ENCODE measurements at places on chromosomes 13 and 19. TPM values are rescaled to one million over a fixed set of nuclear protein-coding genes. Genes with fewer than 3 reads are reported as not detected.

Gene IGFL3
- not detected for polyA plus RNA-seq

GRCh38 chr13:61406275-61406674 is 9.4 kb downstream of the PCDH20 start:
- DNase-seq = no peak

GRCh38 chr19:48290401-48290770 is 20.5 kb downstream of the ZNF114 start:
- DNase-seq = no peak

- DNase-seq = no peak
Measured at GRCh38 chr13:43389983-43390382, 366.6 kb downstream of the DNAJC15 start.

DNA sequence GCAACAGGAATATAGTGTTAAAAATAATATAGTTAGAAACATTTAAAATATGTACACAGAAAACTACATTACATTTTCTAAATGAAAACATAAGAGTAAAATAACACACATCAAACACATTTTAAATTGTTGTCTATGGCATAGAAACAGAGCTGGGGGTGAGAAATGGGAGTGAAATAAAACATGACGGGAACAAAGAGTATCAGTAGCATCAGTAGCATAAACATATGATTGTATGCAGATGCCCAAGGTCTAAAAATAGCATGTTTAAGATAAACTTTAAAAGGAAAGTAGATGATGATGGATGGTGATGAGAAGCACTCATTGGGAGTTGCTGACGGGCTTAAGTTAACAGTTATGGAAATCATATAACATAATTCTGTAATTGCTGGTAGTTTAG is 1221.7 kb upstream of the SPRY2 start:
- no peak for DNase-seq

DNA sequence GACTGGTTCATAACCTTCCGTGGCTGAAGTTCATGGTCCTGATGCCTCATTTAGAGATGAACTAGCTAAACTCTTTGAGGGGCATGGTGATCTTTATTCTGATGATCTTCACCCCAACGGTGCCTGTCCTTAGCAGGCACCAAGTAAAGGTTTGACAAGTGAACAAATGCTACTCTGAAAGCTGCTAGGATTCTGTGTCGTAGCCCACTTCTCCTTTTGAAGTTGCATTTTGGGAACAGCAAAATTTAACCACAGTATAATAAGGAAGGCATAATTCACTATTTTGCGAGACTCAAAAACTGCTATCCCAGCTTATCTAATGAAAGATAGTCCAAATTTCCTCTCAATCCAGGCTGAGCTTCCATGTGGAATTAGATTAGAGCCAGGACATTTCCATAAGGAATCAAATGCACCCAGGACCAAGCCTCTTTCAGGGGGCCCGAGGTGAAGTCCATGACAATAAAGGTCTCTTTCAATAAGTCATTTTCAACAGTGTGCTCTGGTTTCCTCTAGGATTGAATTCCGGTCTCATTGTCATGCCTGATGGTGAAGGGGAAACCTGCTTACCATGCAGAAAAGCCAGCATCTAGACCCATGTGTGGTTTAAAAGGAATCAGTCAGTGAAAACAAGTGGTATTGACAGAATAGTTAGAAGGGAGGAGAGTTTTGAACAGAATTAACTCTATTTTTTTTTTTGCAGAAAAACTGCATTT is 23.1 kb downstream of the SIAH3 start:
- DNase-seq = no peak

- DNase-seq = no peak
Measured at GRCh38 chr19:28542394-28543243, 670.3 kb downstream of the UQCRFS1 start.

Measured in BJ (cell line).